ENCODE measurements at places on chromosomes 3 and 15.

DNA sequence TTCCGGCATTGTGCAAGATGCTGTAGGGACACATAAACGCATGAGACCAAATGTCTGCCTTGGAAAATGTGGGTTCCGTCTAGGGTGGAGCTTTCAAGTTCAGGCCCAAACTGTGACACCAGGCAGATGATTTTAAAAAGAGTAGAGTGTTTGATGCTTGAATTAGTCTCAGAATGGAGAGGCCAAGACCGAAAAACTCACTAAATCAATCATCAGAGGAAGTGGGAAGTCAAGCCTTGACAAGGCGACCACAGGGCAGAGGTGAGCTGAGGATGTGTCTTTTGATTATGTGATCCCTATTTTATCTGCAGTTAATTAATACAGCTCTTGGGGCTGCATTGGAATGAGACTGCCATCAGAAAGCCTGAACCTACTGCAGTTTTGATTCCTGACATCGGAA lies 275.4 kb downstream of the ABHD5 start:
- no peak for DNase-seq

DNA sequence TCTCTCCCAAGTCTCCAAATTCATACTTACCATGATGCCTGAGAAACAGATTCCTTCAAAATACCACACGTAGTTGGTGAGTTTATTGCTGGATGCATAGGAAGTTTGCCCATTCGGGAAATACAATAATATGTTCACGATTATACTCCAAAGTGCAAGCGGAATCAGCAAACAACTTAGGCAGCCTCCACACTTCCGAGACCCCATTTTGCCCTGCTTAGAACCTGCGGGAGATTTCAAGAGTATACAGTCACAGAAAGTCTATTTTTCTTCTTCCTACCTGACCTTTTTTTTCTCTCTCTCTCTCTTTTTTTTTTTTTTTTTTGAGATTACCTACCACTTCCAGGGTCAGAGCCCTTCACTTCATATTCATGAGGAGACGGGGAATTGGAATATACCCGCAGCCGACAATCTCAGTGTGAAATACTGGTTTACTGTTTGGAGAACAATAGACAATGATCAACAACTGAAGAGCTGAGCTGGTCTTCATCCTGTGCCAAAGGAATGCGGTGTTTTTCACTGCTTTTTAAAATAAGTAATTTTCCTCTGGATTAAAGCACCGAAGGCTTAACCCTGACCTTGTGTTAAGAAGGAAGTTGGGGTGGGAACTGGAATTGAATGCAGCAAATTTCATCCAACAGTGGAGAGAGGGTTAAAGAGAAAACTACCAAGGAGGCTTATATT lies at the start of gene TM4SF18:
TSS of gene TM4SF18 (minus strand) at position 461 of the 684 bp plus-strand sequence. CDS start at position 207, 254 bp downstream.
- DNase-seq, result no peak

- no peak for DNase-seq
Observed at GRCh38 chr15:32030795-32031194, 480 bp downstream of the CHRNA7 start.

GRCh38 chr15:64092075-64092820 lies 1.4 kb downstream of the CIAO2A start:
- DNase-seq, result no peak

- no peak for DNase-seq
Observed at GRCh38 chr3:124565013-124565412, 165.2 kb upstream of the UMPS start.

DNA sequence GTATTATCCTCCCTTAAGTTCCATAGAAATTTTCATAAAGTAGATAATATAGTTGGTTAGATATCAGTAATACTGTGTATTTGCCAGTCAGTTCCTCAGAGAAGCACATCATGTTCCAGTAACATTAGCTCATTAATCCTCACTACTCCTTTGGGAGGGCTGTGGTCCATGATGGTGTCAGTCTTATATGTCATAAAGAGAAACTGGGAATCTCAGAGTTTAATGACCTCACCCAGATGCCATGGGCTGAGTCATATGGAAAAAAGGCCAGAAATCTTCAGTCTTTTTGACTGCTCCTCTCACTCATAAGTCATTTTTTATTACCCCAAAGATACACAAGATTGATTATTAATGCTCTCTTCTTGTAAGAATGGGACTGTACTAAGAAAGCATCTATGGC lies 188.6 kb downstream of the CHL1 start:
- no peak for DNase-seq

DNA sequence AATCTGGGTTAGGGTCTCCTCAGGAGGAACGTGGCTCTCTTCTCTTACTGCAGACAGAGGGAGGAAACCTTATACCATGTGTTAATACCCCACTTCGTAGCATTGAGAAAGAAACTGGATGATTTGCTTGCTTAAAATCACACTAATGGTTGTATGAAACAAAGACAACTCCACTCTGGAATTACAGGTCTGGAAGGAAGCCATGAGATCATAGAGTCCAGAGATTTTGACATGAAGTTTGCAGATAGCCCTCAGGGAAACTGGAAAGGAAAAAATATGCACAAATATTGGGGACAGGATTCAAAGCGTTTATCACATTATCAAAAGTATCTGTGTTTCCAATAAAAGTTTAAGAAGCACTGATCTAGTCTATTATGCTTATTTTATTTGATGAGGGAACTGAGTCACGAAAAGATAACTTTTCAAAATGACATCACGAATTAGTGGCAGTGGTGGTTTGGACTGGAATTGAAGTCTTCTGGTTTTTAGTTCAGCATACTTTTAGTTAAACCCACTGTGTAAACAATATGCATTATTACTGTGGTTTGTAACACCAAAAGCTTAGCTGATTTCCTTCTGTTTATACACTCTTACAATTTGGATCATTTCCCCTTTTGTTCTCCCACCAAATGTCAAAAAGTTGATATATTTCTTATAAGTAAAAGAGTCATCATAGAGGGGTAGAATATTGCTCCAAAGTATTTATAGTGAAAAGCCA lies 16.8 kb downstream of the FGF7 start:
- DNase-seq, result no peak

DNA sequence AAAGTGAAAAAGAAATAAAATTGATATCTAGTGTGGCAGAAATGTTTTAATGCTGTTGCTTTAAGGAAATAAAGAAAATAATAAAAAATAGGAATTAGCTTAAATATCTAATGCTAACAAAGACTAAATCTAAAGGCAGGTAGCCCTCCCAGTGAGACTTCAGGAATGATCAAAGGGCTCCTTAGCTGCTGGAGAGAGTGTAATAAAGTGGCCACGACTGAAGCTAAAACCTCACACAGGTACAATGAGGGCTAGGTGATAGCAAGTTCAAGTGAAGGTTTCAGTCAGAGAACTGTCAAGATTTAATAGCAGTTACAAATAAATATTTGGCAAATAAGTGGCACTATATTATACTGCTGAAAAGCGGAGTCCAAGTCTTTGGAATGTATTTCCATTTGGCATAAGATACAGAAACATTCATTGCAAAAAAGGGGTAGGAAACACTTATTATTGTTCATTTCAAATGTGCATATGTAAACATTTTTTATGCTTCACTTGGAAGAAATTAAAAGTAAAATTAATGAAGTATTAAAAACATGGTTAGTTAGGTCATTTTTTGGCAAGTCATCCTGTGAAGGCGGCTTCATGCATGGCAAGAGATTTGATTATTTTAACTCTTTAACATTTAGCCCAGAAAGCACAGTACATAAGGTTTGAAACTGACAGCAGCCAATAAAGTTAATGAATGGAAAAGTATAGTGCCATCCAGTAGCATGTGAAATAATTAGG lies 168.2 kb downstream of the ECT2 start:
- no peak for DNase-seq

DNA sequence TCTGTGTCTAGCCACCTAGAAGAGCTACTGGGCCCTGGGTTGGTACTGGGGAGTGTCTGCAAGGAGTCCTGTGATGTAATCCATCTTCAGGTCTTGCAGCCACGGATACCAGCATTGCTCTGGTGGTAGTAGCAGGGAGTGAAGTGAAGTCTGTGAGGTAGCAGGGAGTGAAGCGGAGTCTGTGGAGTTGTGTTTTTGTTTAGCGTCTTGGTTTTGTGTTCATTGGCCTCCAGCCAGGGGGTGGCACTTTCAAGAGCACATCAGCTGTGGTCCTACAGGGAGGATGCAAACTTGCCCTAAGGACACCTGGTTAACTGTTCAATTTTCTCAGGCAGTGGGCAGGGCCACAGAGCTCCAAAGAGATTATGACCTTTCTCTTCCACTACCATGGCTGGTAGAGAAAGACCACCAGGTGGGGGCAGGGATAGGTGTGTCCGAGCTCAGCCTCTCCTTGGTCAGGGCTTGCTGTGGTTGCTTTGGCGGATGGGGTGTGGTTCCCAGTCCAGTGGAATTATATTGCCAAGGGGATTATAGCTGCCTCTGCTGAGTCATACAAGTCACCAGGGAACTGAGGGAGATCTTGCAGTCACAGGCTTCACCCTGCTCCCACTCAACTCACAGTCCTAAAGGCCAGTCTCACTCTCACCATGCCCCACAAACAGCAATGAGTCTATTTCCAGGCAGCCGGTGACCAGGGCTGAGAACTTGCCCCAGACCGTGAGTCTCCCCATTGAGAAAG lies 424.7 kb downstream of the ZBBX start:
- DNase-seq, result no peak

DNA sequence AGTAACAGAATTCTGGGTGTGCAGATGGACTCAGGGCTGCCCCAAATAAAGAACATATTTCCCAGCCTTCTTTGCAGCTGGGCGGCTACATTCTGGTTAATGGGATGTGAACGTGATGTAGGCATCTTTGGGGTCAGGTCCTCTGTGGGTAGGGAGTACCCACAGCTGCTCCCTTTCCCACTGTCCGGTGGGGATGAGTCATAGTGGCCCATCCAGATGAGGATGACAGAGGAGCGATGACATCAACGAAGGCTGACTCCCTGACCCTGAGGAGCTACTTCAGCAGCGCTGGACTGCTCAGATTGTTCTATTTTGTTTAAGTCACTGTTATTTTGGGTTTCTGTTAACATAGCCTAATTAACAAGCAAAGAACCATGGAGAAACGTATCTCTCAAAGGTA lies 38.0 kb downstream of the SRPRB start:
- no peak for DNase-seq

- DNase-seq, result no peak
Observed at GRCh38 chr15:81419332-81419943, 45.4 kb upstream of the TMC3 start.

- DNase-seq, result no peak
Observed at GRCh38 chr15:27956285-27956684, 142.8 kb downstream of the OCA2 start.

DNA sequence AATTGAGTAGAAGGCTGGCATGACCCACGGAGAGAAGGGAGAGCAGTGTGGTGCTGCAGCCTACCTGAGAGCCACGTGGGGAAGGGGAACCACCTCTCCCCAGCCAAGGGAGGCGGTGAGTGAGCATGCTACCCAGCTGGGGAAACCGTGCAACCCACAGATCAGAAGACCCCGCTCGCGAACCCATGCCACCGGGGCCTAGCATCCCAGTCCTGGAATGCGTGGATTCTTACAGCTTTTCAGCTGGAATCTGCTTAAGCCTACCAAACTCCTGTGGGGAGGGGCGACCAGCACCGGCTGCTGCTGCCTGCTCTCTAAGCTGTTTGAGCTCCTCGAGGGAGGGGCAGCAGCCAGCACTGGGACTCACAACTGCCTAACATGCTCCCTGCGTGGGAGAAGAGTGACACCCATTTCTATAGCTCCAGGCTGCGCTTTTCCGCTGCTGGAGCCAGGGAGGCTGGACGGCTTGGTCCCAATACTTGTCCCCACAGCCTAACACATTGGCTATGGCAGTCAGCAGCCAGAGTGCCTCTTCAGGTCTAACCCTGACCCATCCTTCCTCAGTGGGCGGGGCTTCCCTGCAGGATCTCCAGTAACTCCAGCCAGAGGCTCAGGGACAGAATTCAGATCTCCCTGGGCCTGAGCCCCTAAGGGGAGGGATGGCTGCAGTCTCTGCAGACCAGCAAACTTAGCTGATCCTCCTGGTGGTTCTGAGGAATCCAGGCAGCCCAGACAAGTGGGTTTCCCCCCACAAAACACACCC lies 20.0 kb upstream of the TEX55 start:
- DNase-seq, result no peak

GRCh38 chr3:56748663-56749231 lies 53.0 kb downstream of the ARHGEF3 start:
- no peak for DNase-seq

GRCh38 chr15:51075364-51075763 lies 19.3 kb downstream of the TNFAIP8L3 start:
- DNase-seq, result no peak

DNA sequence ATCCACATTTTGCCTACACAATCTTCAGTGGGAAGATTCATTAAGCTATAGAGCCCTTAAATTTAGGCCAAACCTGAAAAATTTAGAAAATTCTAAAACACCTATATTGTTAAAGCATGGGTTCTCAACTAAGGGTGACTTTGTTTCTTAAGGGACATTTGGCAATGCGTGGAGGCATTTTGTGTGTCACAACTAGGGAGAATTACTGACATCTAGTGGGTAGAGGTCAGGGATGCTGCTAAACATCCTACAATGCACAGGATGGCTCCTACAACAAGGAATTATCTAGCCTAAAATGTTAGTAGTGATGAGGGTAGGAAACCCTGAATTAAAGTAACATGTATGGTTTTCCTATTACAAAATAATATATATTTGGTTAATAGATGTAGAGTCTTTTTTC lies 55.8 kb downstream of the TBC1D5 start:
- no peak for DNase-seq

- DNase-seq, result no peak
Observed at GRCh38 chr3:192060160-192060781, 599.3 kb downstream of the PYDC2 start.

- no peak for DNase-seq
Observed at GRCh38 chr3:33722191-33722590, 4.1 kb upstream of the CLASP2 start.

- DNase-seq, result no peak
Observed at GRCh38 chr15:57321973-57322601, 54.2 kb upstream of the CGNL1 start.

DNA sequence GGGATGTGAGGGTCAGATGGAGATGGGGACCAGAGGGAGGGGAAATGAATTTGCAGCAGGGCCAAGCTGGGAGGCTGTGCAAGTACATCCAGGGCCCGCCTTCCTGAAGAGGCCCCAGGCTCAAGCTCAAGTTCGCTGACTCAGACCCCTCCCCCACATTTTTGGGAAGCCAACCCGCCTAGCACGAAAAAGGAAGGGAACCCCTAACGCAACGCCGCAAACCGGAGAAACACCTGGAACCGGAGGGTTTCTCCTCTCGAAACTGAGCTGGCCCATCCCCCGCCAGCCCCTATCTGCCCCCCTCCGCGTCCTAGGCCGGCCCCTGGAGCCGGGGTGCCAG lies 624 bp downstream of the AP3B2 start:
- no peak for DNase-seq

GRCh38 chr3:125337506-125337905 lies 37.6 kb downstream of the ZNF148 start:
- DNase-seq, result no peak

DNA sequence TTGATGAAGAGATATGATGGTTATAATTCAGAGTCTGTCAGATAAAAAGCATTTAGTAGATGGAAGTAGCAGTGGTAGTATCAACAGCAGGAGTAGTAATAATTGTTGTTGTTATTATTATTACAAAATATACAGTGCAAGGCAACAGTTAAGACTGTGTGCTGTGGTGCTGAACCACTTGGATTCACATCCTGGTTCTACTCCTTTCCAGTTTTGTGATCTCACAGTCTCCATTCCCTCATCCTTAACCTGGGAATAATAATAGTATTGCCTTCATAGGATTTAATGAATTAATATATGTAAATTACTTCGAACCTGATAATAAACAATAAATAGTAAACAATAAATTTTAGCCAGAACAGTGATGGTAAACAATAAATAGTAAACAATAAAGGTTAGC lies 37.1 kb upstream of the TSC22D2 start:
- no peak for DNase-seq

Data from vagina (tissue), 2 donors.